Stimulated activated naive CD4-positive, alpha-beta T cell treated with Interleukin-2 at 50 U/mL for 16 hours (primary cell): ENCODE measurements at places on chromosomes 12 and 14.

- no peak for DNase-seq
These were observed 372.1 kb downstream of the ALG10 start for GRCh38 chr12:34394211-34395055.

DNA sequence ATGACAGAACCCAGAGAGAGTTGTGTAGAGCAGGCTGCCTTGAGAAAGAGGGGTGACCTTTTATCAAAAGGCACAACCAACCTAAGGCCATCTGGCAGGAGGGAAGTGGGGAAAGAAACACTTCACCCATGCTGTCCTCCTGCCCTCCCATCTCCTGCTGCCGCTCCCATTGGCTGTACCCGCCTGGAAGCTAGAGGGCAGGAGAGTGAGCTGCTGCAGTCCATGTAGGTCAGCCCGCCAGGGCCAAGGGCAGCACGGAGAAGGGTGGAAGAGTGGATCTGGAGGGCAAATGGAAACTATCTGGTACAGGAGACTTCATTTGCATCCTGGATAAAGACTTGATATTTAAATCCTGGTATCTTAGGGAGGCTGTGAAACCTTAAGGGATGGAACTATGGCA lies 11.5 kb upstream of the CABP1 start:
- DNase-seq, result no peak

DNA sequence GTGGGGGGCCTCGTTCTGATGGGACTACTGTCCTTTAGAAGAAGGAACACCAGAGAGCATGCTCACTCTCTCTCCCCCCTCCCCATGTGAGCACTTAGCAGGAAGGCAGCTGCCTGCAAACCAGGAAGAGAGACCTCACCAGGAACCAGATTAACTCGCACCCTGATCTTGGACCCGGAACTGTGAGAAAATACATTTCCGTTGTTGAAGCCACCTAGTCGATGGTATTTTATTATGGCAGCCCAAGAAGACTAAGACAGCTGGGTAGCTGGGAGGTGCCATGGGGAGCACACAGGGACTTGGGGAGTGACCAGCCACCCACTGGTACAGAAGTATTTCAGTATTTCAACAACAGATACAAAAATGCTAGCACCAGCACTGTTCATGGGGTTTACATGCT lies 59.0 kb downstream of the VCPKMT start:
- no peak for DNase-seq

DNA sequence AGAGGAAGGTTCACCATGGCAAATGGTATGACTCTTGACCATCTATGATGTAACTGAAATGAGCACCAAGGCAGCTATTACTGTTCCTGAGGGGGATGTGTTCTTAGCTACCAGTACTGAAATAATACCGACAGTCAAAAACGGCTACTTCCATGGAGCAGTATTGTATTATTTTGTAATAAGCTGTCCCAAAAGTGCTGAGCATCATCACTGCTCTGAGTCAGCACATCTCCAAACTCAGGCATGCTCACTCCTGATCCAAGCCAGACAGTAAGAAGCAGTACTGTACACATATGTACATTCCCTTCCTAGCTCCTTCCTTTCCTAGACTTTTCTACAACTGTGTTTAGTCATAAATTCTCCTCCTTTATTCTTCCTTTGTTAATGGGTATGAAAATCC lies 8.6 kb downstream of the VTI1B start:
- no peak for DNase-seq

DNA sequence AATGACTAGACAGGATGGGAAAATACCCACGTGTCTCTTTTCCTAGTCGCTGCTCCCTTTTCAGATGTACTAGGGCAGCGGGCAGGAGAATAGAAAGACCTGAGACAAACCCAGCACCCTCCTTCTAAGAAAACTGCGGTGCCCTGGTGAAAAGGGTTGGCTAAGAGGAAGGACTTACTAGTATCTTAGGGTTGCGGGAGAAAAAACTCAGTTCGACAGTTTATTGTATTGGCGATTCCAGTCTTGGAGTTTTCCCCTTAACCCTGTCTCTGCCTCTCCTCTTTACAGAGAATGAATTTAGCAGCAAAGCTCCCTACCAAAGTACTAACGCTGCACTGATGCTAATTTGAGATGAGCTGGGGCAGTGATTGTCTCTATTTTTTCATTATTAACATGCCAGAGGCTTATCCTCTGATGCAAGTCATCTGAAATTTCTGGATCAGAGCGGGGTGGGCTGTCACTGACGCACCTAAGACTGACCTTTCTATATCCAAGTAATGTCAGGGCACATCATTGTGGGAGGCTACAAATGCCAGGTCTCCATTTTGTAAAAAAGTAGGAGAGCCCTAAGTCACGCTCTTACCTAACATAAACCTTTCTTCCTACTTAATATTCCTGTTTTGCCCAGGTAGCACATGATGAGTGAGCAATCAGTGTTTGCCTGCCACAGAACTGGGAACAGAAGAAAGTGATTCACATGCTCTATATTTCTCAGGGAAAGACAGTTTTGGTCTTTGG lies 916 bp upstream of the PAWR start:
- DNase-seq, result no peak

DNA sequence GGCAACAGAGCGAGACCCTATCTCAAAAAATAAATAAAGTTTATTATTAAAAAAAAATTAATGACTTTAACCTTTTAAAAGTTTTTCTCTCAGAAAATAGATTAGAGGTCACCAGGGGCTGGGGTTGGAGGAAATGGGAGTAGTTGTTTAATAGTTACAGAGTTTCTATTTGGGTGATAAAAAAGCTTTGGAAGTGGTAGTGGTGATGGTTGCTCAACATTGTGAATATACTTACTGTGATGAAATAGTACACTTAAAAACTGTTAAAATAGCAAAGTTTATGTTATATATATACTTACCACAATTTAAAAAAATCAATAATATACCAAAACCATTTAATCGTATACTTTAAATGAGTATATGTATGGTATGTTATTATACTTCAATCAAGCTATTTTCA lies 59.6 kb downstream of the ARL6IP4 start:
- DNase-seq, result no peak

GRCh38 chr12:105057174-105057573 lies 27.1 kb downstream of the ALDH1L2 start:
- DNase-seq, result no peak

DNA sequence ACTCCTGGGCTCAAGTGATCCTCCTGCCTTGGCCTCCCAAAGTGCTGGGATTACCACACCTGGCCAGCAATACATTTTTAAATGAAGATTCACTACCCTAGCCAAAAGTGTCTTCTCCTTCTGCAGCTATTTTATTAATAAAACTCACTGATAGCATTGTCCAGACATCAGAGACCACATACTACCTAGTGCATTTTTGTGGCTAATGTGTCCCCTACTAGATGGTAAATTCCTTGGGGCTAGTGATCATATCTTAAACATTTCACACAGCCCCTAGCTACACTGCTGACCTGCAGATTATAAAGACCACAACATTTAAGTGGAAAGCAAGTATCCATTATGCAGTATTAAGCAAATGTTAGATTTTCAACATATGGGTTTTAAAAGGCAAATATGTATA lies 17.0 kb downstream of the DTD2 start:
- no peak for DNase-seq

- no peak for DNase-seq
These were observed 3.7 kb downstream of the DDX24 start for GRCh38 chr14:94077111-94077821.

DNA sequence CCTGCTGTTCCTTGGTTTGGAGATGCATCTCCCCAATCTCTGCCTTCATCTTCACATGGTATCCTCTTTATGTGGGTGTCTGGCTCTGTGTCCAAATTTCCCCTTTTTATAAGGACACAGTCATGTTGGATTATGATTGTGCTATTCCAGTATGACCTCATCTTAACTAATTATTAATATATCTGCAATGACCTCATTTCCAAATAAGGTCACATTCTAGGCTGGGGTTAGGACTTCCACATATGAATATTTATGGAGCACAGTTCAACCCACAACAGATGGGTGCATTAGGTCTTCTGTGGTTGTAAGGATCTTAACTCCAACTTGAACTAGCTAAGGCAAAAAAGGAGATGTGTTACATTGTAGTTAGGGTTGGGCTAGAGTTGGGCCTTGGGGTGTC lies 69.4 kb downstream of the ADCK1 start:
- no peak for DNase-seq

GRCh38 chr12:89706986-89707702 lies 1.5 kb downstream of the ATP2B1 start:
- DNase-seq, result no peak

GRCh38 chr12:101430456-101430855 lies 22.9 kb upstream of the ARL1 start:
- no peak for DNase-seq

DNA sequence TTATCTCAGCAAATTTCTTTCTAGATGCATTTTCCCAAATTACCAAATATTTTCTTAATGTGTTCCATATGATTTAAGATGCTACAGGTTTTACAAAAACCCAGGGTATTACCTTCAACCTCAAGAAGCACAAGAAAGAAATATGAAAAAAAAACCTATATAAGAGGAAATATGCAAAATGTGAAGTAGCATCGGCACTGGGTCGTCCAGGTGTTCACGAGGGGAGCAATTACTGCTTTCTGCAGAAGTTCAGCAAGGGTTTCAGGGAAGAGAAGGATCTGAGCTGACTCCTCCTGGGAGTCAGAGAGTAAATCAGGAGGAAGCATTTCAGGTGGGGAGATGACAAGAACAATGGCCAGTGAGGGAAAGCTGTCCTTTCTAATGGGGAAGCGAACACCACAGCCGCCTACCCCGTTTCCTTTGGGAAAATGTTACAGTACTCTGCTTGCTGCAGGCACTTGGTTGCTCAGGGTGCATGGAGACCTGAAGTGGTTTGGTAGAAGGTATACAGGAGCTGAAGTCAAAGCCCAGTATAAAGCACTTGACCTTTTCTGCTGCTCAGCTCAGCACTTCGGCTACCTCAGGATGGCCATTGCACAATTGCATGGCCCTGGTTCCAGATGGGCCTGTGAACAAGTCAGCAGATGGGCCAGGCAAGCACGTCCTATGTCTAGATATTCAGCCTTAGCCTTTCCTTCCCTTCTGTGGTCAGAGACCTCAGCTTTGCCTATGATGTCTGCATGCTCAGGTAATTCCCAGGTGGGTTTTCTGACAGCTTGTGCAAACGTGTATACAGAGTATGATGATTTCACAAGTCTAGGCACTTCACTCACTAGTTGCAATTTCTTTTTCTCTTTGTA lies 155.6 kb downstream of the PAX9 start:
- DNase-seq, result no peak

- no peak for DNase-seq
These were observed 7.6 kb downstream of the CLECL1 start for GRCh38 chr12:9725213-9725870.

GRCh38 chr14:65599375-65599774 lies 186.8 kb downstream of the FUT8 start:
- DNase-seq, result no peak

DNA sequence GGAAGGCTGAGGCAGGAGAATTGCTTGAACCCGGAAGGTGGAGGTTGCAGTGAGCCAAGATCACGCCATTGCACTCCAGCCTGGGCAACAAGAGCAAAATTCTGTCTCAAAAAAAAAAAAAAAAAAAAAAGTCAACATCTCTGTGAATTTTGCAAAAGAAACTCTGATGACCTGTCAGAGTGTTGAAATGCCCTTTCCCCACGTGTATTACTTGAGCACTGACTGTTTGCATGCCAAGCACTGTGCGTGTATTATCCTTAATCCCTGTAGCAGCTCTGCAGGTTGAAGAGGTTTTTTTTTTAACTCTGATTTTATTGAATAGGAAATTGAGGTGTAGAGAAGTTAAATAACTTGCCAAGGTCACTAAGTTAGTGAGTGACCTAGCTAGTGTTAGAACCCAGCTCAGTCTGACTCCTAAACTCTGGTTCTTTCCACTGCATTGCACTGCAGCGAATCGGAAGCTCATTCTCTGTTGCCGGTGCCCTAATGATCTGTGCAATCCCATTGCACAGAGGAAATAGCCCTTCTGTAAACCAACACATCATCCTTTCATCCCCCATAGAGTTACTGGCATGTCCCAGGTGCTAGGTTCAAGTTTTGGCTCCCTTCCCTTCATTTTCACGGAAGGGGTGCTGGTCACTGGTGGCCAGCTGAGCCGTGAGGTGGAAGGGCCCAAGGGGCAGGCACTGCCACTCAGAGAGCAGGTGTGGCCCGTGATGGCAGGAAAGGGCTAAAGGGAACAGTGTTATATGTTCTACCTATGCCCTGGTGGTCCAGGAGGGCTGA lies 122.3 kb downstream of the EML1 start:
- no peak for DNase-seq

DNA sequence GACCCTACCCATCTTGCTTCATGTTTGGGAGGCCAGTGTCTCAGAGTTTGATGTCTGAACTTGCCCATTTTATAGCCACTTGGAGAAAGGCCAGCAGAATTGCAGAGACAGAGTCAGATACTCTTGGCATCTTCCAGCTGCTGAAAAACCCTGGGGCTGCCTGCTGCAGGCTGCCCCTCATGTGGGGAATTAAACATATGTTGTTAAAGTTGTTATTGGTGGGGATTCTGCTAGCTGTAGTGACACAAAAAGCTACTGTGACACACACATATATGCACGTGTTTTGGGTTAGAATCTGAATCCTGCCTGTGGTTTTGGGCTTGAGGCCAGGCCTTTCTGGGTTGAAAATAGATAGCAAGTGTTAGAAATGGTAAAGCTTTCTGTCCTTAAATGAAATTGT lies 1288.4 kb downstream of the AACS start:
- no peak for DNase-seq

DNA sequence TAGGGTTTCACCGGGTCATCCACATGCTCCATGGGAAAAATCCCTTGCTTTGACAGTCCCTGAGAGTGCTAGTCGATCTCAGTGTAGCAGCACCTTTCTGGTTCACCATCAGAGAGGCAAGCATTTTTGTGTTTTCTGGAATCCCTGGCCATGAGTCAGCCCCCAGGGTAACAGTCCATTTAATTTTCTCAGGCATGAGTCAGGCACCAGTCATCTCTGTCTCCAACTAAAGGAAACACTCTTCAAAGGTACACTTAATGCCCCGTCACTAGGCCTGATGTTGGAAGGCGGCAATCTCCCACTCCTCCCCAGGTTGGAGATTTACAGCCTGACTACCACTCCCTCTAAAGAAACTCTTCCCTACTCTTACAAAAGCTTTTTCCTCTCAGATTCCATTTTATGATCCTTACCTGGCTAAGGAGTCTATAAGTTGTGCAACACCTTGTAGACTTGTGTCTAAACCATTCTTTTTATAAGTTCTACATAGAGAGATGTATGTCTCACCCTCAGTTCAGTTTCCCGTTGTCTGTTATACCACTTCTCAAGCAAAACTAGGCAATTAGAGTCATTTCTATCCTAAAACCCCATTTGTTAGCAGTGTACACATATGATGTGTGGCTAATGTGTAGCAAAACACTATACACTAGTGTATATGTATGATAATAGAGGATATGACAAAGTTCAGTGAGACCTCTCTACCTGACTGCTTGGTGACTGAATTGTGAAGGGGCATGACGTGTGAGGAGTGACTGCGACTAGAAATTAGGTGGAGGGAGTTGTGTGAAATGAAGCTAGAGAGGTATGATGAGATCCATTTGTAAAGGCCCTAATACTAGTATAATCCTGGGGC lies 24.6 kb downstream of the TMEM19 start:
- no peak for DNase-seq

DNA sequence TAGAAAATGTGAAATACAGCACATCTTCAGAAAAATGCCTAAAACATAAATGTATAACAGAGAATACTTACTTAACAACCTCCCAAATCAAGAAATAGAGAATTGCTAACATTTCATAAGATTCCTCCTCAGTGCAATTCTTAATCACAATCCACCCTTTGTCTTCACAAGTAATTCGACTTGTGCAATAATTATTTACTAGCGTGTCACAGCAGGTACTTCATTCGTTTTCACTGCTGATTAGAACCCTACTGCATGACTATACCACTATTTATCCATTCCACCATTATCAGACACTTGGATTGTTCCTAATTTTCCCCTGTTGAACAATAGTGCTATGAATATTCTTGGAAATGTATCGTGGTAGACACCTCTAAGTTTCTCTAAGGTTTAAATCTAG lies 64.9 kb upstream of the BBS10 start:
- DNase-seq, result no peak
